LoVo (cell line): ENCODE measurements at places on chromosomes 13 and 19.

GRCh38 chr19:46841458-46842083 lies 9.1 kb downstream of the AP2S1 start:
- DNase-seq, result peak; percentile 47

- DNase-seq, result no peak
Observed at GRCh38 chr19:2275588-2276428, 6.2 kb downstream of the PEAK3 start.

DNA sequence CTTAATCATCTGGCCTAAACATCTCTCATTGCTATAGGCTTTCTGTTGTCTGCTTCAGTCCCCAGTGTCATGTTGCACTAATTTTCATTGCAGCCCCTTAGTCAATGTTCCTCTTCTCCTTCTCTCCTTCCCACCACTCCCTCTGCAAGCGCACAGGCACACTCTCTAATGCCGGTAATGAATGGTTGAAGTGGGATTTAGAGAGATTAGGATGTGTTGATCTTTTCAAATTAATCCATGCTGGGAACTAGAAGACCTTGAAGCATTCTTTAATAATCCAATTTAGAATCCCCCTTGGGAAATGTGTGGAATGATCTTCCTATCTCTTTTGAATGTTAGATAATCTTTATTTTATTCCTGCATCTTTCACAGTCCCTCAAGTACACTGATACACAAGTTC lies 33.2 kb upstream of the NDFIP2 start:
- no peak for DNase-seq

DNA sequence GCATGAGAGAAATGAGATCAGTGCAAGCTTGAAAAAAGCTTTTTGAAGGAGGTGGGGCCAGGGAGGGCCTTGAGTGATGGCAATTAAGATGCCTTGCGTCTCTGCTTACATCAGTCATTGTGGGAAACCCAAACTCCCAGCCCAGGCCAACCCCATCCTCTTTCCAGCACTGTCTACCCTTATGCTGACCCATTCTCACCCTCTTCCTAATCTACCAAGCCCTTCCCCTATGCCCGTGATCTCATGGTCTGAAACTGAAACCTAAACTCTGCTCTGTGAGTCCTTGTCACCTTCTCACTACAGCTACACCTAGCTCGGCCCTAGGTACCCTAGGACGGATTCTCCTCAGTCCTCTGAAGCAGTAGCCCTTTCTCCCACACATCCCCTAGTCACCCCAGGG lies 36.0 kb upstream of the SERP2 start:
- DNase-seq, result no peak

DNA sequence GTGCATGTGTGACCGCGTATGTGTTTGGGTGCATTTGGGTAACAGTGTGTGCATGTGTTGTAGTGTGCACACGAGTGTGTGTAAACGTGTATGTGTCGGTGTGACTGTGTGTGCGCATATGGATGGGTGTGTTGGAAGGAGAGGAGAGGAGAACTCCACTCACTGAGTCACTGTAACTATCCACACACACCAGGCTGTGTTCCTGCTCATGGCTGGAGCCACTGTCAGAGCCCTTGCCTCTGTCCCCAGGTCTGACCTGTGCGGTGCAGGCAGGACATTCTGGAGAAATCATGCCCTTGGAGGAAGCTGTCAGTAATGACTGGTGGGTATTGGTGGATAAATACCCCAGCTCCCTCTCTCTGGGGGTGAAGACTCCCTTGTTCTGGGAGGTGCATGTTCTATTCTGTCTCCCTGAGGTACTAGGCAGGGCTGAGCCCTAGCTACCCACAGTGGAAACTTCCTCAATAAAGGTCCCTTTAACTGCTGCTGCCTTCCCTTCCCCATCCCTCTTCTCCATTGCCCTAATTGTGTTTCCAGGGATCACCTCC lies 48.4 kb downstream of the CYP4F22 start:
- DNase-seq, result no peak

DNA sequence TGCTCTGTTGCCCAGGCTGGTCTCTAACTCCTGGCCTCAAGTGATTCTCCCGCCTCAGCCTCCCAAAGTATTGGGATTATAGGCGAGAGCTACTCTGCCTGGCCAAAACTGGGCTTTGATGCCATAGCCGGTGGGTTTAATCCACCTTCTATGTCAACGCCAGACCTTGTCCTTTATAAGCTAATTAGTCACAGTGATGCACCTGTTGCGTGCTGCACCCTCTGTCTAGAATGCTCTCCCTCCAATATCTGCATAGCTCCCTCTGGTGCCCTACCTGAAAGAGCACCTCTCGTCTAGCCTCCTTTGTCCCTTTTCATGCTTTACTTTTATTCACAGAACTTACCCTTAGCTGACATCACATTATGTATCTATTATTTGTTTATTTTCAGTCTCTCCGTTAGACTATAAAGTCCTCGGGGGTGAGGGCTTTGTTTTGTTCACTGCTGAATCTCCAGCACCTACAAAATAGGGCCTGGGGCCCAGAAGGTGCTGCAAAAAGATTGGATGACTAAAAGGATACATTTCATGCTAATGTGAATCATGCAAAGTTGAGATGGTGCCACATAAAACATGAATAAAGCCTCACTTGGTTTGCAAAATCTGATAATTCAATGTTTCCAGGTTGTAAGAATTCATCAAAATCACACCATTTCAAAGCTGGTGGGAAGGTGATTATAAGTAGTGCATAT lies 148.1 kb downstream of the USP12 start:
- no peak for DNase-seq

DNA sequence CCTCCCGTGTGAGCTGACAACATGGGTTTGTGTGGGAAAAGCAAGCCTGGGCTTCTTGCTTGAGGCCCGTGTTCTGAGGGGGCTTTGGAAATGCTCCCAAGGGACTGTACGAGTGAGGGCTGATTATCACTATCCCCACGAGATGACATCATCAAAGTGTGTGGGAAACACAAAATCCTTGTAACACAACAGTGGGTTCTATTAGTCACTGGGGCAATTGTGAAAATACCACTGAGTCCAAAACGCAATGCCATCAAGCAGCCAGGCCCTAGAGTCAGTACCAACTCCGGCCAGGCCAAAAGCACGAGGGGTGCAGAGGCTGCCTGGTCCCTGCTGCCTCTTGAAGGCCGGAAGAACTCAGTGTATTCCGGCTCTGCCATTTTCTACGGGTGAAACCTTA lies 29.6 kb downstream of the CAPS start:
- DNase-seq, result no peak

DNA sequence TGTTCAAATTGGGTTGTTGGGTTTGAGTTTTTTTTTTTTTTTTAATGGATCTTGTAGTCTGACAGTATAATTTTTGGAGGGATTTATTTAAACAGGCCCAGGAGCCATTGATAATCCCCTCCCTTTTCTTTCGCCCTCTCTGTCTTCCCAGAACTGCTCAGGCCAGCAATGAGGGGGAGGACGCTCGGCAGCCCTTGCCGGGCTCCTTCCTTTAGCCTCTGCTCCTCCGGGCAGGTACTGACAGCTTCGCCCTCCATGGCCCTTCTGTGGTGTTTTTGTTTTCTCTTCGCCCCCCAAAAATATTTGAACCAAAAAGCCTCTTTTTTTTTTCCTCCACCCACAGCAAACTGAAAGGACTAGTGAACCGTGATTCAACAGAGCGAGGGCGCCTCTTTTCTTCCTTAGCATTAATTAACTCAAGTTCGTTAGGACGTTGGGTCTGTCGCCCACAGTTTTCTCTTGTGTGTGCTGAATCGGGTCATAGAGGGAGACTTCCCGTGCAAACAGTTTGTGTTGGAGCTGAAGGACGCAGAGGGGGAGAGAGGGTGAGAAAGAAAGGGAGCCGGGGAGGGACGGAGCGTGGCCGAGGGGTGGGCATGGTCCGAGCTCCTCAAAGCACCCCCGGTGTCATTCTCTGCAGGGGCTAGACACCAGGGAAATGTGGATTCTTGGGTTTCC lies 21.5 kb downstream of the NFIX start:
- no peak for DNase-seq

- no peak for DNase-seq
Observed at GRCh38 chr13:43684963-43685725, 101.6 kb downstream of the ENOX1 start.

DNA sequence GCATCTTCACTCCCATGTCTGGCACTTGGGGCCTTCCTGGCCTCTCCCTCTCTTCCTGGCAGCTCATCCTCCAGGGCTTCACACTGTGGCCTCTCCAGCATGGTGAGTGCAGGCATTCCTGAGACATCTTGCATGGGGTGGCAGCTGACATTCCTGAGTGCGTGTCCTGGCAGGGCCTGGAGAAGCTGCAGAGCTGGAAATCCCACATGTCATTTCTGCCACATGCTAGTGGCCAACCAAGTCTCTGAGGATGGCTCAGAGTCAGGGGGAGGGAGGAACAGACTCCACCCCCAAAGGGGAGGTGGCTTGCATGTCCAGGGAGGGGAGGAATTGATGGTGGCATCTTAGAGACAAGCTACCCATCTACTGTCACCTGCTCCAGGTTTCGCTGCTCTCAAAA lies 41.6 kb upstream of the AMER2 start:
- DNase-seq, result no peak

DNA sequence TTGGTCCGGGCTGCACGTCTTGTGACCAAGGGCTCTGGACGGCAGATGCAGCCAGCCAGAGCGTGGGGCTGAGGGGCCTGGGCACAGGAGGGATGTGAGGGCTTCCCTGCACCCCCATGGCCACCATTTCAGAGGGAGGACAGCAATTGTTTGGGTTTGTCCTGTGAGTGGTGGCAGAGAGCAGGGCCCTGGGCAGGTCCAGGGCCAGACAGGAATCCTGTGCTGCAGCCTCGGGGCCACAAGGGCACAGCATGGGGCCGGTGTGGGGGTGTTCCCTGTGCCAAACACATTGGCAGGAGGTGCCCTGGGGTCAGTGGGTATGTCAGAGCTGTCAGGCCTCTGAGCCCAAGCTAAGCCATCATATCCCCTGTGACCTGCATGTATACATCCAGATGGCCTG lies 32.2 kb downstream of the WTIP start:
- DNase-seq, result no peak

- DNase-seq, result no peak
Observed at GRCh38 chr19:8069096-8069973, 16.8 kb downstream of the CCL25 start.

DNA sequence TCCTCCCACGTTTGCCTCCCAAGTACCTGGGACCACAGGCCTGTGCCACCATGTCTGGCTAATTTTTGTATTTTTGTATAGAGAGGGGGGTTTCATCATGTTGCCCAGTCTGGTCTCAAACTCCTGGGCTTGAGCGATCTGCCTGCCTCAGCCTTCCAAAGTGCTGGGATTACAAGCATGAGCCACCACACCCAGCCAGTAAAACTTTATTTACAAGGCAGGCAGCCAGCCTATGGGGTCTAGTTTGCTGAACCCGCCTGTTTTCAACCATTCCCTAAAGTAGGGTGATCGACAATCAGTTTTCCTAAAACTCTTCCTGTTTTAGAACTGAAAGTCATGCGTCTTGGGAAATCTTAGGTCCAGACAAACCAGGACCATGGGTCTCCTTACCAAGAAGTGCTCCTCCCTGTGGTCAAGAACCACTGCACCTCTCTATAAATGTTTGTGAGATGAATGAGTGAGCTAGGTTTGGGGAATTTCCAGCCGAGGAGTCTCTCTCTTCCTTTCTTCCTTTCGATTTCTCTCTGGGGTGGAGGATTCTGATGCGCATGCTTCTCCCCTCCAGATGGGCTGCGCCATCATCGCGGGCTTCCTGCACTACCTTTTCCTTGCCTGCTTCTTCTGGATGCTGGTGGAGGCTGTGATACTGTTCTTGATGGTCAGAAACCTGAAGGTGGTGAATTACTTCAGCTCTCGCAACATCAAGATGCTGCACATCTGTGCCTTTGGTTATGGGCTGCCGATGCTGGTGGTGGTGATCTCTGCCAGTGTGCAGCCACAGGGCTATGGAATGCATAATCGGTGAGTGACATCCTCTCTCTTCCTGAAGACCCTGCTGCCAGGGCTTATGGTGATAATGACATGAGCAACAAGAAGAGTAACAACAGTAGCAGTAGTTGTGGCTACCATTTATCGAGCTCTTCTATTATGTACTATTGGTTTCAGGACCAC lies 38.7 kb downstream of the ADGRE1 start:
- peak; percentile 44 for DNase-seq

DNA sequence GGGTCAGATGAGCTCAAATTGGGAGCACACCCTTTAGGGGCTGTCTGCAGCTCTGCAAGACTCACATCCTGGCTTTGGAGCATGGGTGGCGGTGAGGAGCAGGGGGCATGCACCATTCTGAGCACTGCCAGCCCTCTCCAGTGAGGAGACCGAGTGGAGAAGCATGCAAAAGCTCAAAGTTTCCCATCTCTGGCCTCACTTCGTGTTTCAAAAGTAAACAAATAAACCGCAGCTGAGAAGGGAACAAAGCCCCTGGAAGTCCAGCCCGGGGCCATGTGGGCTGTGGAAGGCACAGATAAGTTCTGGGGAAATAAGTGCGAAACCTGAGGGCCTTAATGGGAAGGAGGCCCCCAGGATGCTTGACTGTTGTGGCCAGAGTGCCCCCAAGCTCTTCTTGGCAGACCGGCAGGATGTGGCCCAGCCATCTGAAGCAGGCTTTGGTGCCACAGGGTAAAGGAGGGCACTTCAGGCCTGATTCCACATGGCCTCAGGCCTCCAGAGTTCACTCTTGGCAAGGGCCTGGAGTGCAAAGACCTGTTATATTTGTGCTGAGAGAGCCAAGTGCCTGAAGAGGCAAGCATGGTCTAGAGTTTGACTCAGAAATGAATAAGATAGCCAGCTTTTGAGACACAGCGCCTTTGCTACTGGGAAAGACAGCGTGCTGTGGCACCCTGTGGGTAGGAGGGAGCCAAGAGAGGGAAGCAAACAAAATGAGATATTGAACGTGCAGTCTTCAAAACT lies 1.2 kb downstream of the MEDAG start:
- DNase-seq, result no peak

GRCh38 chr19:366951-367350 lies 22.4 kb upstream of the MIER2 start:
- no peak for DNase-seq

DNA sequence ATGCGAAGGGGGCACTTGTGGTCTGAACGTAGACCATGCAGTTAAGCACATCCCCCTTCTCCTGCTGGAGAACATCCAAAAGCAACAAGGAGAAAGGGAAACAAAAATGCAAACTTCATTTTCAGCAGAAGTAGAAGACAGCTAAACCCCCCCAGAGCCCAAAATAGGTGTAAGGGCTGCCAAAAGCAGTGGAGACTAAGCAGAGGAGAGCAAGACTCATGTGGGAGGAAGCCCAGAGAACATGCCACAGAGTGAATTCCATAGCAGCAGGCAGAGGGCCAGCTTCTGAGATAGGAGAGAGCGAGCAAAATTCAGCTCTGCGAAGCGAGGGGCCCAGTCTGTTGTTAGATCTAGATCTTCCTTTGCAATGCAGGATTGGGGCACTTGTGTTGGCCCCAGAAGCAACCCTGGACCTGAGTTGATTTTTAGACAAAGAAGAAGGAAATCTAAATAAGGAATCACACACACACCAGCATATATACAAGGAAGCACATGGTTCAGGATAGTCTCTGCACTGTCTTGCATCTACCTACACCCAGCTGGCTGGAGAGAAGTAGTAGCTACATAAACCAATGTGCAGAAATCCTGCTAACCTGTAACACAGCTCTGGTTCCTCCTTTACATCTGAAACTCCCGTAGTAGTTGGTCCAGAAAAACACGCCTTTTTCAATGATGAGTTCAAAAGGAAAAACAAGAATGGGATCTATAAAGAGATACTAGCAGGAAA lies 199.6 kb downstream of the SPRY2 start:
- no peak for DNase-seq
